ENCODE measurements at places on chromosomes 13 and 19.

DNA sequence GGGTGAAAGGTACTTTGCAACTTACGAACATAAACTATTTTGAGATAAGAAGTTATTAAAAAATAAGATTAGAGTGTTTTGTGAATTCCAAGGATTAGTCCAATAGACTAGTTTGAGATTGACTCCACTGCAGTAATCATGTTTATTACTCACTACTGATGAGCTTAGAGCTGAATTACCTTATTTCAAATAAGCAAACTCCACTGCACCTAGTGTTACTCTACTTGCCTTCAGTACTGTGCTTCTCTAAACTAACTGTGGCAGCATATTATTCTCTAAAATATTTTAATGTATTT, 111.7 kb downstream of the MIPEP start:
- DNase-seq, result no peak

DNA sequence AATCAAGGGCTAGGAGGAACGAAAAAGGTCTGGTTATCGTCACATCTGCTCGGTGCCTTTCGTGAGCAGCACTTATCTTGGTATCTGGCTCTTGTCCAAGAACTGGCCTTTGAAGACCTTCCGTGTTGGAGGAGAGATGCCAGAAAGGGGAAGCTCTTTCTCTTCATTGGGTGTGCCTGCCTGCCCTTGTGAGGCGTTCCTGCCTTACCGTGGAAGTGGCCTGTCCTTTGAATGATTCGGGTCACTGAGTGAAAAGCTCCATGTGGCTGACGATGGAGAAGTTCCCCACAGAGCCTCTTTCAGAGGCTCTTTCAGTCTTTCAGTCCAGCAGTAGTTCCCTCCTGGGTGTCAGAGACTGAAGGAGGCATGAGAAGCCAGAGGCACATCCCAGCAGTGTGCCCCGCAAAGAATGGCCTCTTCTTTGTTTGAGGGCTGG, 121.5 kb upstream of the SLC10A2 start:
- DNase-seq, result no peak

DNA sequence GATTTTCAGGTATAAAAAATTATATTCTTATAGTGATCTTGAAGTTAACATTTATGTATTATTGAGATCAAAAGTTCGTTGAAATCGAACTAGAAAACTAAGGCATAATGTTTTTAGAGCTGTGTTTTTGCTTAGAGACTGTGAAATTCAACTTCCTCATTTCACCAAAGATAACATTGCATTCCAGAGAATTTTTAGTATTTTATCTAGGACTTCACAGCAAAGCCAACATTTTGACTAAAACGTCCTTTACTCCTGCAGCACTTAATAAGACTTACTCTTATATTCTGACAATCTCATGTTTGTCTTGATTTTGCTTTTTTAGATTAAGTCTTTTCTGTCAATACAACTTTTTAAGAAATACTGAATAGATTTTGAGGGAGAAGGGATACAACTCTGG, 4.7 kb downstream of the KCTD4 start:
- DNase-seq, result no peak

- no peak for DNase-seq
Measured at GRCh38 chr19:27860309-27860934, 1352.5 kb downstream of the UQCRFS1 start.

GRCh38 chr19:7916103-7916954, 1.7 kb downstream of the TGFBR3L start:
- DNase-seq, result no peak

DNA sequence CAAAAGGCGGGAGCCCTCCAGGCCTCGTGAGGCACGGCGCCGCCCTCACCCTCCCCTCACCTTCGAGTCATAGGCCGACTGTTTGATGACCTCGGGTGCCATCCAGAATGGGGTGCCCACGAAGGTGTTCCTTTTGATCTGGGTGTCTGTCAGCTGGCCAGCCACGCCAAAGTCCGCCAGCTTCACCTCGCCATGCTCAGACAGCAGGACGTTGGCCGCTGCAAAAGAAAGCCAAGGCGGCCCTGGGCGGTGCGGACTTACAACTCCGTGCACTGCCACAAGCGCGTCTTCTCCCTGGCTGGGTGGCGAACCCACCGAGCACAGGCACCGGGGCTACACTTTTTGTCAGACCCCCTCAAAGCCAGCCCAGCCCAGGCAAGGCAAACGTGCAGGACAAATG, 102.1 kb downstream of the STK24 start:
- DNase-seq, result no peak

GRCh38 chr19:33214596-33214995, 11.1 kb downstream of the SLC7A10 start:
- DNase-seq, result no peak

DNA sequence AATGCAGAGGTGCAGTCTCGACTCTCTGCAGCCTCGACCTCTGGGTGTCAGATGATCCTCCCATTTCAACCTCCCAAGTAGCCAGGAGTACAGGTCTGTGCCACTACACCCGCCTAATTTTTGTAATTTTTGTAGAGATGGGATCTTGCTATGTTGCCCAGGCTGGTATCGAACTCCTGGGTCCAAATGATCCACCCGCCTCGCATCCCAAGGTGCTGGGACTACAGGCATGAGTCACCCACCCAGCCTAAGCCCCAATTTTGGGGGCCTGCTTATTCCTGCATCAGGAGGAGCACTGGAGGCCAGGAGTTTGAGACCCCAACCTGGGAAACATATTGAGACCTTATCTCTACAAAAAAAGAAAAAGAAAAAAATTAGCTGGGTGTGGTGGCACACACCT, 80.1 kb upstream of the ADGRE5 start:
- no peak for DNase-seq

DNA sequence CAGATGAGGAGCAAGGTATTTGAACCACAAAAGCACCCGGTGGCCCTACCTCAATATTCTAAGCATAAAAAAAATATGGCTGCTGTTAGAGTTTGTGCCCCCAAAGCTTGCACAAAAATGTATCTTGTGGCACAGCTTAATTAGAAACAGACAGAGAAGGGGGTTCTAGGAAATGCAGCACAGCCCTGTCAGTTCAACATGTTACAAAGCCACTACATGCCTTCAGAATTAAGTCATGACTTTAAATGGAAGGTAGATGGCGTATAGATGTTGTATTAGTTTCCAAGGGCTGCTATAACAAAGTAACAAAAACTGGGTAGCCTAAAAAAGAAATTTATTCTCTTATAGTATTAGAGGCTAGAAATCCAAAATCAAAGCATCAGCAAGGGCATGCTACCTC, 703.8 kb downstream of the DIAPH3 start:
- no peak for DNase-seq

GRCh38 chr13:44243198-44243857, 130.3 kb upstream of the SERP2 start:
- DNase-seq, result peak; percentile 80

DNA sequence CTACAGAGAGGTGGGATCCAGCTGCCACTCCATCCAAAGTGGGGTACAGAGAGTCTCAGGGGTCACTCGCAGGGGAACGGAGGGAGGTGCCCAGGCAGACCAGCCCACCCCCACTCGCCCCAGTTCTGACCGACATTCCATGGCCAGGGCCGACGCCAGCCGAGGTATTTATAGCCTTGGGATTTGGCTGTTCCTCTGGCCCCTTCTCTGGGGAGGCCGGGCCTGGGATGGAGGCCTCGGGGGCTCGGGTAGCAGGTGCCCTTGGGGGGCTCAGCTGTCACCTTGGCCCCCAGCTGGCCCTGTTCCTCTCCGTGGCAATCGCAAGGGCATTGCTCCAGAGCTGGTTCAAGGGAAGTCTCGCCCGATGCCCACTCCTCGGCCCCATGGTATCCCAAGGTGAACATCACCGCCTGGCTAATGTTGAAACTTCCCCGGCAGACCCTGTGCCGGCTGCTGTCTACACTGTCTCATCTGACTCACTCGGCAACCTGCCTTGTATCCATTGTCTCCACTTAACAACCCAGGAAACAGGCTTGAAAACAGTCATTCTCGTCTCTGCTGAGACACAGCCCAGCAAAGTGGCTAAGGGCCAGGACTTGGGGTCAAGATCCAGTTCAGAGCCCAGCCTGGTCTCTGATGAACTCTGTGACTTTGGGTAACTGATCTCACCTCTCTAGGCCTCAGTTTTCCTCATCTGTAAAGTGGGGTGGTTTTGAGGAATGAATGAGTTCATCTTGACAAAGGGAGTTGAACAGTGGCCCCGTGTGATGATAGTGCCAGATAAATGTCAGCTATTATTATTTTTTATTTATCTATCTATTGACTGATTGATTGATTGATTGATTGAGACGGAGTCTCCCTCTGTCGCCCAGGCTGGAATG, 9.7 kb downstream of the PRKACA start:
- no peak for DNase-seq

GRCh38 chr19:13010038-13010991, 15.0 kb downstream of the NFIX start:
- no peak for DNase-seq

- DNase-seq, result no peak
Measured at GRCh38 chr19:48118131-48118517, 7.5 kb upstream of the PLA2G4C start.

DNA sequence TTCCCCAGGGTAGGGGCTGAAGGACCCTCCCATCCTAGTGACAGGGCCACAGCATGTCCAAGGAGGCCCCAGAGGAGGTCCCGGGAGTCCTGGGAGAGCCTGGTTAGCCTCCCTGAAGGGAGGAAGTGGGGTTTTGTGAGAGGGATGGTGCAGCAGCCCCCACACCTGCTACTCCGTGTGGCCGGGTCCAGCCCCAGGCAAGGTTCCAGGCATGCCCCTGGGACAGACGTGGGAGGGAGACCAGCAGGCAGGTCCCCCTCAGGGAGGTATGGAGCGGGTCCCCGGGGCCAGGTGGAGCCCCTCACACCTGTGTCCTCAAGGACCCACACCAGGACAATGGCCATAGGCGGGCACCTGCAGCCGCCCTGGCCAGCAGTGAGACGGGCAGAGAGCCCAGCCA, 1.9 kb upstream of the F7 start:
- DNase-seq, result no peak

GRCh38 chr19:51820011-51820410, 25.1 kb downstream of the FPR3 start:
- no peak for DNase-seq

- DNase-seq, result no peak
Measured at GRCh38 chr13:109816808-109817203, 30.4 kb upstream of the IRS2 start.

DNA sequence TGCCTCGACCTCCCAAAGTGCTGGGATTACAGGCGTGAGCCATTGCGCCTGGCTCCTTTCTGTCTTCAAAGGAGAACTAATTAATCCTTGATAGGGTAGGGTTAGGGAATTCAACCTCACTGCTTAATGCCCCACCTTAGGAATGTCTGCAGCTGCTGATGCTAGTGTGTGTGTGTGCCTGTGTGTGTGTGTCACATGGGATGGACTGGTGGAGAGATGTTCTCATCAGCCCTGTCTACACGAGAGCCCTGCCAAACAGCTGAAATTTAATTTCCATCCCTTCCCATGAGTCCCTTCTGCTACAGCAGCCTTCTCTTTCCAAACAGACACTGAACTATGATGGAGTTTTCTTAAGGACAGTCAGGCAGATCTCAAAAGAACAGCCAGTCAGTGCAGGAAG, 46.5 kb upstream of the CLDN10 start:
- no peak for DNase-seq

DNA sequence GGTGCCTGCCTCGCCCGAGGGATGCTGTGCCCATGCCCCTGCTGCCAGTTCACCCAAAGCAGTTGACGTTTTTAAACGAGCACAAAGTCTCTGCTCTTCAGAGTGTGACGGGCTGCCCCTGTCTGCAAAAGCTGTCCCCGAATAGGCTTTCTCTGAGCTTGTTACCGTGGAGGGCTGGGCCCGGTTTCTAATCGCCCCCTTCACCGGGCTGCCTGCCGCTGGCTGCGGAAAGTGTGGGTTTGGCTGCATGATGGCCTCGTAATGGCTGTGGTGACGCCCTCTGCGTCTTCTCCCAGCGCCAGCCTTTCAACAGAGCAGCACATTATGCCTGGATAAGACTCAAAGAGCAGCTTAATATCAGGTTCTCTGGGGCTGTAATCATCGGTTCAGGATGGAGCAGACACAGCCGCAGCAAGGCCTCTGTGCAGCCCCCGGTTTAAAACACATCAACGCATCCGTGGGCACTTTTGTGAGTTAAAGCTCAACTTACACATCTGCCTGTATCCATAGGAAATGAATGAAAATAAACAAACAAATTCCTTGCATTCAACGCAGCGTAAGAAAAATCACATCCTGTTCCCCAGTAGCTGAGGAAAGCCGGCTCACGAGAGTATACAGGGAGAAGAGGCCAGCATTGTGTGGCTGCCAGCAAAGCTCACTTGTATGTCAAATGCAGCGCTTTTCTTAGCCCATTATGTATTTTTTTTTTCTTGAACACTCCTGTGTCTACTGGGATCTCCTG, 166.4 kb upstream of the SOX1 start:
- DNase-seq, result no peak

DNA sequence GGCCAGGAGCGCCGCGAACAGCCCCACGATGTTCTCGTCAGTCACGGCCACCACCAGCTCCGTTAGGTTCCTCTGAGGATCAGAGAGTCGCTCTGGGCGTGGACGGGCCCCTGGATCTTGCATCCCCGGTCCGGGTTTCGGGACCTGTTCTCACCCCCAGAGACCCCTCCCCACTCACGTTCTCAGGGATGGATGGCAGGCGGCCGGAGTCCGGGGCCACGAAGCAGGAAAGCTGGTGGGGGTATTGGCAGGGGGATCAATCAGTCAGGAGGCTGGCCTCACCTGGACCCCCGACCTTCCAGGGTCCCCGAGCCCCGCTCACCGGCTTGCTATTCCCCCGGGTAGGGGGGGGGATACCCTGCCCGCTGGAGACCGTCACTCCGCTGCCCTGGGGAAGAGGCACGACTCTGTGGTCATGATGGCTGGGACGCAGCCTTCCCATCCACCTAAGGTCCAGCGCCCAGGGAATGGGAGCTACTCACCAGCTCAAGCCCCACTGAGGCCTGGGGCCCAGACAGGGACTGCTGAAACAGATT, 4.6 kb downstream of the DENND1C start:
- DNase-seq, result no peak

- DNase-seq, result no peak
Measured at GRCh38 chr19:44626048-44626624, 12.8 kb downstream of the IGSF23 start.

GRCh38 chr19:56174550-56174949, 1.3 kb upstream of the GALP start:
- no peak for DNase-seq

DNA sequence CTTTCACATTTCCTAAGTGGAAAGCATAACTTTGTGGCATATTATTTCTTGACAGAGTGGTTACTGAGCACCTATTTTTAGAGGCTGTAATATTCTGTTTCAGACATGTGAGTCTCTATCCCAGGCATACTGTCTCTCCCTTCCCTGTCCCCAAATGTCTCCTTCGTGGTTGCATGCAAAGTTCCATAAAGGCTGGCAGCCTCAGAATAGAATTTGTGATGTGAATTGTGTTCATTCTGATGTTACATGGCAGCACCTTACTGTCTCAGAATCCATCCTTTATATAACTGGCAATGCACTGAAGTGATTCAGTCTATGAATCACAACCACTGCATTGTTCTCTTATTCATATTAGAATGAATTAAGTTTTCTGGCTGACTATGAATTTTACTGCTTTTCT, 89.0 kb upstream of the SLC7A1 start:
- DNase-seq, result peak; percentile 76

DNA sequence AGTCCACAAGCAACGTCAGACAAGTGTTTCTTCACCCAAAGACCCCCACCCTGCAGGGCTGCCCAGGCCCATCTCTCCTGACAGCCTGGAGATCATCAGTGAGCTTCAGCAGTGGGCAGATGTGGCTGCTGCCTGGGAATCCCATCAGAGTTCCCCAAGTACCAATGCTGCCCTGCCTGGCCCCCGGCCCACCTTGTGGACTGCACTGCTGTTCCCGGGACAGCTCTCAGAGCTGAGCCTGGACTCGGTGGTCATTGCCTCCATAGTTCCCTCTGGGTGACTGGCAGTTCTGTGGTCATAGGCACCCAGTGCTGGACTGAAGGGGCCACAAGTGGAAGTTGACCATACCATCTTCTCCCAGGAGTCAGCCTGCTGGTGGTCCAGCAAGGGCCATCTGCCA, 24.5 kb upstream of the ZNF492 start:
- DNase-seq, result no peak
